Right renal pelvis (tissue), 4 donors: ENCODE measurements at places on chromosomes 5 and 9. TPM values are rescaled to one million over a fixed set of nuclear protein-coding genes. Genes with fewer than 3 reads are reported as not detected.

GRCh38 chr5:147887930-147888329 lies 9.4 kb downstream of the SCGB3A2 start:
- DNase-seq = no peak

DNA sequence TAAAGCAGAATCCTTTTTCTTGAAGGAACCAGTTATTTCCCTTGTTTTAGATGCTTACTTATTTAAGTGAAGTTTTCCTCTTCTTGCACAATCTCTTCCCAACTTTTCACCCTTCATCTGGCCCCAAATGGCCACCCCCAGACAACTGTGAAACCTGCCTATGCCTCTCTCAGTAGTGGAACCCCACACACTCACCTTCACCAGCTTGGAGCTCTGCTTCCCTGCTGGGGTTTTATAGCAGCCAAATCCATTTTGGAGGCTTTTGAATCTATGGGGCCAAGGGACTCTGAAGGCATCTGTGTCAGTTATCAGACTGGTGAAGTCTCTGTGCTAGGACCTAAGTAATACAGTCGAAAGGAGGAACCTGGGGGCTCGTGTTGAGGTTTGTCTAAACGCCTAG lies 22.9 kb upstream of the SPINK1 start:
- no peak for DNase-seq

DNA sequence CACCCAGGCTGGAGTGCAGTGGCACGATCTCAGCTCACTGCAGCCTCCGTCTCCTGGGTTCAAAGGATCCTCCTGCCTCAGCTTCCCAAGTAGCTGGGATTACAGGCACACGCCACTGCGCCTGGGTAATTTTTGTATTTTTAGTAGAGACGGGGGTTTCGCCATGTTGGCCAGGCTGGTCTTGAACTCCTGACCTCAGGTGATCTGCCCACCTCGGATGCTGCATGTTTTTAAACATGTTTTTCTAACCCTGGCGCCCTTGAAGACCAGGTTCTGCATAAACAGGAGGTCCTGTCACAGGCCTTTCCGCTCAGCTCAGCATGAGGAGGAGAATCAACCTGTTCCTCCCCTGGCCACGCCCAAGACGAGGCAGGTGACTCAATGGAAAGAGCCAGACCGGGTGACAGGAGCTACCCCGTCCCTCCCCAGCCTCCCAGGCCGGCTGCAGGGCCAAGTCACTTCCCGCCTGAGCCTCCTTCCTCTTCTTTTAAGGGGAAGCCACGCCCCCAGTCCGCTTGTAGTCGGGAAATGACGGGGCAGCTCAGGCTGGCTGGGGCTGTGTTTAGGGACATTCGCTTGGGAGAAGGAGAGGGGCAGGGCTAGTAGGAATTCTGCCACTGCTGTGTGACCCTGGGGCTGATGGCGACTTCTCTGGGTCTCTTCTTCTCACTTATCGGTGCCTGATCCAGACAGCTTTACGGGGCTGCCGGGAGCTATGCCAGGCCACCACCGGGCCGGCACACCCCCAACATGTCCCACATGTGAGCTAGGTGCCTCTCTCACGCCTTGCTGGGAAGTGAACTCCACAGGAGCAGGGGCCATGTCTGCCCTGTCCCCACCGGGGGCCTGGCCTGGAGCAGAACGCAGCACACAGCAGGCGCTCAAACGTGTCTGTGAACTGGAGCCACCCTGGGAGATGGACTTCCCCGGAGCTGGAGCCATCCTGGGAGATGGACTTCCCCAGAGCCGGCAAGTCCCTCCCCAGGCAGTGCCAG lies 6.1 kb downstream of the NOTCH1 start:
- DNase-seq = no peak

DNA sequence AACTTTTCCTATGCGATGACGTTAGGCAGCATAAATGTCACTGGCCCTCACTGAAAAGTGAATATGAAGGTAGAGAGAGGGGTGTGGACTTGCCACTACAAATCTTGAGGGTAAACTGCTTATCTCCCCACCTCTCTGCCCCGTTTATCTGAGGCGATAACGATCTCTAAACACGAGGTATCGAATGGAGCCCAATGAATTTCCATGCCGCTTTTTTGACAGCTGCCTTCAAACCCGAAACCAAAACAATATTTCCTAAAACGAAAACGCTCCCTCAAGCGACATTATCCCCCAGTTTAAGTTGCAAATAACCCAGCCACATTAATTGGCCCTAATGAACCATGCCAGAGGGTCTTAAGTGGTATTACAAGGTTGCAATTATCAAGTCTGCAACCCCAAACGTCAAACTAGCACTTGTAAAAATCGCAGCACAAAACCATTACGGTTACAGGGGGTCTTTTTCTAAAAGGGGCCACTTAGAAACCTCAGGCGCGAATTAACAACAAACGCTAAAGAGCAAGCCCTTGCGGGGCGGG lies 1.4 kb downstream of the NR3C1 start:
- no peak for DNase-seq

Gene IL5
- 0.18 TPM for polyA plus RNA-seq
